NCI-H774 (cell line): ENCODE measurements at places on chromosomes 4 and X.

GRCh38 chrX:2708592-2709188, 17.6 kb downstream of the CD99 start:
- no peak for DNase-seq

- DNase-seq = peak; percentile 8
Measured at GRCh38 chr4:25500626-25501316, 123.7 kb downstream of the ANAPC4 start.

DNA sequence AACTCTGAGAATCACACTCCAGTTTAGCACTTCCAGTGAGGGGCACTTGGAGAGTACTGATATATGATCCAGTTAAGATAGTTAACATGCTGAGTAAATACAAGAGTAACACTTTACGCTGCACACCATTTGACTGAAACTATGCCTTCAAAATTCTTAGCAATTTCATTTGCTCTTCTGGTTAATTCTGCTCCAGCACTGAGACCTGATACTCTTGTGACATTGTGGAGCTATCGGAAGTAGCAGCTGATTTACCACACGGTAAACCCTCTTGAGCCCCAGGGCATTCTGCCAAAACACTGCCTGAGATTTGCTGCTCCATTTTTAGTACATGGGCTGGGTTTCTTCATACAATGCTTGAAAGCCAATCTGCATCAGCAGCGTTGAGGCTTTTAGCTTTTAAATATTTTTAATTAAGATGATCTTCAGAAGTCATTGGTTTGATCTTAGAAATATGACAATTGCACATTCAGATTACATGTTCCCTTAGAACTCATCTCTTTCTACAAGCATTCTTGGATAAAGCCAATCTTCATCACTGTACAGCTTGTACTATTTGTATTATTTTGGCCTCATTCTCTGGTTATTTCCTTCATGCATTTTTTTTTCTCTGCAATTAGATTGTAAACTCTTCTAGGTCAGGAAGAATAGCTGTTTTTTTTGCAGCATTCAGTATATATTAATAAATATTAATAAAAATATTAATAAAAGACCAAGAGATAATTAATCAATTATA, 67.8 kb upstream of the ETNPPL start:
- DNase-seq = no peak

GRCh38 chrX:133781174-133781573, 204.2 kb downstream of the GPC3 start:
- DNase-seq = no peak

DNA sequence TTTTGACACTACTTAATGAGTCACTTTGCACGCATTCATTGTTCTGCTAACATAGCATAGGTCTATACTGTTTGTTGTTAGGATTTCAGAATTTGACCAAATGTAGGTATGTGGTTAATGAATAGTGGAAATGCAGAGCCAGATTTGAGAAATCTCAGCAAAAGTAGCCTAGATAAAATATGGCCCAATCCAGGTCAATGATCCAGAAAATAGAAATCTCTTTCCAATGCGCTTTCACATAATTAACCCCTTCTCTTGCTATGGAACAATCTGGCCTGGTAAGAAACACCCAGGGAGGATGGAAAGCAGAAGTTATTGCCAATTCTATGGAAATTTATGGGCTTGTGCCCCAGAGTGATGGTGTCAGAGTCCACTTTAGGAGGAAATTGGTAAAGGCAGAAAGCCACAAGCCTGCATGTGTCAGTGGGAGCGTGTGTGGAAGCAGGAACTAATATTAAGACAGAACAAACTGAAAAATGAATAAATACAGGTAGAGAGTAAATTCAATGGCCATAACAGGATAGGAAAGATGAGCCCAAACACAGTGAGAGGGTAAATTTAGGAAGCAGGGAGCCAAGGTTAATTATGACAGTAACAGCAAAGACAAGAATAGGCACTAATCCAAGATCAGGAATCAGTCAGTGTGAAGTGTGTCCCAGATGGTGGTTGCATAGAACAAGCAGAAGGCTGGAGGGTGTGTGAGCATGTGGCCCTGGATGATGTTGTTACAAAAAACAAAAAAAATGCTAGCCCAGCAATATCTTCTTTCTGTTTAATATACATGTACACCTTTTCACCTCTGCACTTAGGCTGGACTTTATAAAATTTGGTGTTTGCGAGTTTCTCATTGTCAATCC, 102.9 kb downstream of the SYTL5 start:
- DNase-seq = no peak

DNA sequence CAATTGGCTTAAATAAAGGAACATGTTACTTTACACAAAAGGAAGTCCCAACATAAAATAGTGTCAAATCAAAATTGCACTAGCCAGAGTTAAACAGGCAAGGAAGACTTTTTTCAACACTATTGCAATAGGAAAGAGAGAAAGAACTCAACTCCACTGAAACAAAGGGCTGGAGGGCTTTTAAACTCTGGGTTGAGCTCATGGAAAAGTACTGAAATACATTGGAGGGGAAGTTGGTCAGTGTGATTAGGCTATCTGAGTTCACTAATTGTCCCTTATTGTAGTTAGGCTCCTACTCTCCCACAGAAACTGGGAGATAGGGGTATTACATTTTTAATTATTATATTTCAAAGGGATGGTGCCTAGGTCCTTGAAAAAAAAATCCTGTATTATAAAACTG, 491.2 kb upstream of the LCORL start:
- no peak for DNase-seq

DNA sequence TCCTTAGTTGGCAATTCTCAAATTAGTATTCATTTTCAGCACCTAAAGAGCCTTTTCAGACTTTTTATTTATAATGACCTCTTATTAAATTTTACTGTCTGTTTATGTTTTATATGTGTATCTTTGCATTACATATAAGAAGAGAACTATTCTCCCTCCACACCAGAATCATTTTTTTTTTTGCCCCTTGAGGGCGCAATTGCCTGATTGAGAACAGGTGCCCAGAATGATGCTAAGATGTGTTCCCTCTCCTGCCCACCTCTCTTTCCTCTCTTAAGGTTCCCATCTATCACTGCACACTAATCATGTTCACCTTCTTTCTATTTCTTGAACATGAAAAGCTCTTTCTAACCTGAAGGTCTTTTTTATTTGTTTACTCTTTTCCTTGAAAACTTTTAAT, 44.2 kb upstream of the ADAM29 start:
- no peak for DNase-seq

- no peak for DNase-seq
Measured at GRCh38 chr4:1757836-1758235, 35.3 kb upstream of the FGFR3 start.

DNA sequence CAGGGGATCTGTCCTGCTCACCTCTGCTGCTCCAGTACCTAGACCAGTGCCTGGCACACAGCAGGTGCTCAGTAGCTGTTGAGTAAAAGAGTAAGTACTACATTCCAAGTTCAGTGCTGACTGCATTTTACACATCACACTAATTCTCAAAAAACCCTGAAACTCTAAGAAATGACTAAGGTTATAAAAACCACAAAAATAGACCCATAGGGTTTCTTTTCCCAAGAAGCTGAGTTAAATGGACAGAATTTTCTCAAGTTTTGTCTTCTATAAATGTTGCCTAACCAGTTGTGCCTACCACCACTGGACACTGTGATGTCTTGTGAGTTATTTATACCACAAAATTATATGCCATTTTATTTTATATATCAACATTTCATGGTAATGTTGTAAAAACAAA, 78.9 kb upstream of the RXFP1 start:
- DNase-seq = no peak

DNA sequence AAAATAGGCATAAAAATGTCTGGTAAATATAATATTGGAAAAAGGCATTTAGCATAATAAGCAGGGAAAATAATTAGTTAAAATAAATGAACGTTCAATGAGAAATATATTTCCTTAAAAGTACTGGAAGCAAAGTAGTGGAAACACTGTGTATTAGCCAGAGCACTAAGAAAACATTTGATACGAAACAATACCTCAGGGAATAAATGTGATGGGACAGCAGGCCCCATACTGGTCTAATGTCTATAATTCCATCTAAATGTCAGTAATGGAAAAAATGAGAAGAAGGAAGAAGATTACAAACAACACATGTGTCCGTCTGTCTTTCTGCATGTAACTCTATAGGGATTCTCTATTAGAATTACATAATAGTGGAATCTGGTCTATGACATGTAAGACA, 79.0 kb downstream of the PDE5A start:
- no peak for DNase-seq

DNA sequence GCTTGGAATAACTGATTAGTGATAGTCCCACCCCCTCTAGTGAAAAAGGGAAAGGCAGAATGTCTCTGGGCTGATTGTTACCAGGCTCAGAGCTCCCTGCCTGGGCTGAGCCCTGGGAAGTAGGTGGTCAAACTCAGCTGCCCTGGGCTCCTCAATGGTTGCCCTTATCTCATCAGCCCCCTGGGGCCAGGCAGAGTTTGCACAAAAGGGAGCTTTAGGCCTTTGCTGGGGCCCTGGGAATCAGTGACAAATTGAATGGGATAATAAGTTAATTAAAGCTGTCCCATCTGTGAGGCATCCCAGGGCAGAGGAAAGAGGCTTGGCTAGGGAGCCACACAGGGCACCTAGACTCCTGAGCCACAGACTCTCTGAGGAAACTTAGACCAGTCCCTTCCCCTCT, 89.0 kb downstream of the EFNB1 start:
- no peak for DNase-seq

DNA sequence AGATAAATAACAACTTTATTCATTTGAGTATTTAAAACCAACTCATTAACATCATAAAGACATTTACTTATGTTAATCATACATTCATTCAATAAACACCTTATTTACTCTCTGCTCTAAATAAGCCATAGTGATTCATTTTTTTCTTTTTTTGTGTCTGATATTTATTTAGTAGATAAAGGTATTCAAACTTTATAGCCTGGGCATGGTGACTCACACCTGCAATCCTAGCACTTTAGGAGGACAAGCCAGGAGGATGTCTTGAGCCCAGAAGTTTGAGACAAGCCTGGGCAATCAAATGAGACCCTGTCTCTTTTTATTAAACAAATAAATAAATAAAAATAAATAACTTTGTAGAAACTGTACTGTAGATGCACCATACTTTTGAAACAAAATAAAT, 771.3 kb upstream of the PCDH7 start:
- no peak for DNase-seq

DNA sequence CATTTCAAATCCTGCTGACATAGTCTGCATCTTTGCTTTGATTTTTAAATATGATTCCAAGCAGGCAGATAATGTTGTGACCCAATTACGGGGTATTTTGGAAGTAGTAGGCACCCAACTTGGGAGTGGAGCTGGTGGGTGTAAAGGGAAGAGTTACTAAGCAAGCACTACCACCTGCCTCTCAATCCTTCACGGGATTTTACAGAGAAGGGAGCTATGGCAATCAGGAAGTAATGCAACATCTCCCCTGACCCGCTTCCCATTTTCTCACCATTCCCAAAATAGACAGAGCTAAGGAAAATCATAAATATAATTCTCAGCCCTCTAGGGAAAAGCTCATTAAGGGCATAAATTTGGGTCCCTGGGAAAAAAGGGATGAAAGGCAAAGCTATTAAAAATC, 9.2 kb downstream of the APBB2 start:
- no peak for DNase-seq

DNA sequence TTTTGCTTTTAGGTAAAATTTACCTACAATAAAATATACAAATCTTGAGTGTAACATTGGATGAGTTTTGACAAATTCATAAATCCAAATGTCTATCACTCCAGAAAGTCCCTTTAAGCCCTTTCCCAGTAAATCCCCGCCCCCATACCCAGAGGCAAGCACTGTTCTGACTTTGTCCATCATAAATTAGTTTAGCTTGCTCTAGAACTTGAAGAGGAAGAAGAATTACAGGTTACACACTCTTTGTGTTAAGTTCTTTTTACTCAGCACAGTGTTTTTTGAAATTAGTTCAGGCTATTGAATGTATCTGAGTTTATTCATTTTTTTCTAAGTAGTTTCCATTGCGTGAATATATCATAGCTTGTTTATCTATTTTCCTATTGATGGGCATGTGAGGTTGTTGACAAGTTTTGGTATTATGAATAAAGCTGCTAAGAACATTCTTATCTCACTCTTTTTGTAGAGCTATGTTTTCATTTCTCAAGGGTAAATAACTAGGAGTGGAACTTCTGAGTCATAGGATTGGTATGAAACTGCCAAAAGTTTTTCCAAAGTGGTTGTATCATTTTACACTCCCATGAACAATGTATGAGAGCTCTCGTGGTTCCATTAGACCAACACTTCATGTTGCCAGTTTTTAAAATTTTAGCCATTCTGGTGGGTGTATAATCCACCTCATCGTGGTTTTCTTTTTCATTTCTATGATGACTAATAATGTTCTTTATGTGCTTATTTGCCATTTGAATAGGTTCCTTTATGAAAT, 22.4 kb upstream of the HPSE start:
- no peak for DNase-seq

- DNase-seq = no peak
Measured at GRCh38 chrX:68147848-68148247, 285.4 kb downstream of the OPHN1 start.

GRCh38 chr4:135508006-135508714, 1306.6 kb upstream of the PABPC4L start:
- DNase-seq = no peak

DNA sequence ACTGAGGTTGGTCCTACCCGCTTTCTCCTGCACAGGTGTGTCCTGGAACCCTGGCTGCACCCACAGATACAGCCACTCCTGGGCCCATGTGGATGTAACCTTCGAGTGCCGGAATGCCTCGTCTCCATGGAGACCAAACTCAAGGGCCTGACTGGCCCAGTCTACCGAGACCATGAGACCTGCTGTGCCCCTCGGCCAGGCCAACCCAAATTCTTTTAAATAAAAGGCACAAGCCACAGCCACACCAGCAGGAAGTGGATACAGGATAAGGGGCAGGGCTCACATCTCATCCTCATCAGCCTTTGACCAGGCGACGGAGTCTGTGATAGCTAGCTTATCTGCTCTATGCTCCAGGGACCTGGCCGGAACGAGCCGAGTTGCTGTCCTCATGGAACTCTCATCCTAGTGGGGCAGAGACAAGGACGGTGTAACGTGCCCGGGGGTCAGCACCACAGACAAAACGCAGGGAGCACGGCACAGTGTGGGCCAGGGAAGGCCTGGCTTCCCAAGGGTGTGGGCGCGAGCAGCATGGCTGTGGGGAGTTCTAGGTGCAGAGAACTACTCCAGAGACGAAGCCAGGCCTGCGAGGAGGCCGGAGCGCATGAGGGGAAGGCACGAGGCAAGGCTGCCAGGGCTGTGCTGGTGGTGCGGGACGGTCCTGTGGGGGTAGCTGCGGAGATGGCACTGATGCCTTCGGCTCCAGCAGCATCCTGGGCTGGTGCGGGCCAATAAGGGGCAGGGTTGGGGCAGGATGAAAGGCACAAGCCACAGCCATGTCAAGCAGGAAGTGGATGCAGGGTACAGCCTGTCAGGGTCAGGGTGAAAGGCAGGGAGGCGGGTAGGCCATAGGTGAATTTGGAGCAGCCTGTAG, 22.7 kb downstream of the NOP14 start:
- no peak for DNase-seq

GRCh38 chrX:124726881-124727280, 380.5 kb downstream of the SH2D1A start:
- no peak for DNase-seq

DNA sequence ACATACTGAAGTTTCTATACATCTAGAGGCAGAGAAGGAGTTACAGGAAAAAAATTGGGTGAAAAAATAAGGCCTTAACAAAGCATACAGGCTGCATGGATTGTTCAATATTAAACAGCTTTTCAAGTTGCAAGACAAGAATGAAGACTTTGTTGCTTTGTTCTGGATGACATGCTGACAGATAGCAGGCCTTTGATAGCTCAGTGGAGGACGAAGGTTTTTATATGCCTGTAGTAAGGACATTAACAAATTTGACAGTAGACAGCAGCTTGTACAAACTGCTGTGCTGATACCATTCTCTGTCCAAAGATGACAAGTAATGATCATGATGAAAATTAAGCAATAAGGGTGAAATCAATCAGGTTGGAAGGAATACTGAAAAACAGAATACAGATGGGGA, 309.9 kb downstream of the NKX6-1 start:
- no peak for DNase-seq
